Chondrocyte (in vitro differentiated cells): ENCODE measurements at places on chromosomes 6 and 20. TPM values are rescaled to one million over a fixed set of nuclear protein-coding genes. Genes with fewer than 3 reads are reported as not detected.

Gene GNRH2
- 0.94 TPM in 1 of 3 replicates, not detected in the others for total RNA-seq

Gene TAP2
- total RNA-seq, result 16.3 to 28.0 TPM (median 20.3 TPM) in 3 replicates

Gene BTBD3
- 19.9 to 26.8 TPM (median 21.6 TPM) in 3 replicates for total RNA-seq

Gene SLC24A3
- 0.10 TPM in 2 of 3 replicates, not detected in the other for total RNA-seq

Gene HFE
- 6.1 to 7.5 TPM (median 6.4 TPM) in 3 replicates for total RNA-seq

DNA sequence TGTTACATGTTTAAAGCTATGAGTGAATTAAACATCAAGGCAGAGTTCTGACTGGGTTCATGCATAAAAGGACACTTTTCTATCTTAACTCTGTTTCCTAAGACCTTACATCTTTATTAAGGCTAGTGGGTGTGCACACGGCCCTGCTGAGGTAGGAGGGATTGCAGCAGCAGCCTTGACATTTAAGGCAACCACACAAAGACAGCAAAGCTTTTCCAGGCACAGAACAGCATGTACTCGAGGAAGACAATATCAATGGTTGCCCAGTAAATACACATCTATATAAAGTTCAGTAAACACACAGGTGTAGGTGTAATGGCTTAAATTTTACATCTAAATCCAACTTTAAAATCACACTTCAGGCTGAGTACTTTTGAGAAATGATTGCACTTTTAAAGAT lies 79.8 kb upstream of the LOC128125822 start:
- no peak overlapping the region for H3K4me3 ChIP-seq
- H3K27ac ChIP-seq, result no peak overlapping the region
- no peaks in the 10 kb centered on the region for H3K4me1 ChIP-seq

DNA sequence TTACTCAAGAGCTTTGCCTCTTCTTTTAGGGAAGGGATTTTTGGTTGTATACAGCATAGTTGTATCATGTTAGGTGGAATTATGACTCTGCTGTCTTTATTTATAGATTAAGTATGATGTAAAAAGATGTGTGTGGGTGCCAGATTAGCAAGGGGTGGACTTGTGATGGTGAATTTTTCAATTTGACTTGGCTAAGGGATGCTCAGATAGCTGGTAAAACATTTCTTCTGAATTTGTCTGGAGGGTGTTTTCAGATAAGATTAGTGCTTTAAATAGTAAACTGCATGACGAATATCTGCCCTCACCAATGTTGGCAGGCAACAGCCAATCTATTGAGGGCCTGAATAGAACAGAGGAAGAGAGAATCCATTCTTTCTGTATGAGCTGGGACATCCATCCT lies 173.3 kb upstream of the TNFAIP3 start:
- no peaks in the 10 kb centered on the region for H3K36me3 ChIP-seq
- DNase-seq, result no peak
- no peak overlapping the region for H3K27ac ChIP-seq
- H3K4me3 ChIP-seq, result no peak overlapping the region
